ENCODE measurements at places on chromosomes 4 and X. TPM values are rescaled to one million over a fixed set of nuclear protein-coding genes. Genes with fewer than 3 reads are reported as not detected.

DNA sequence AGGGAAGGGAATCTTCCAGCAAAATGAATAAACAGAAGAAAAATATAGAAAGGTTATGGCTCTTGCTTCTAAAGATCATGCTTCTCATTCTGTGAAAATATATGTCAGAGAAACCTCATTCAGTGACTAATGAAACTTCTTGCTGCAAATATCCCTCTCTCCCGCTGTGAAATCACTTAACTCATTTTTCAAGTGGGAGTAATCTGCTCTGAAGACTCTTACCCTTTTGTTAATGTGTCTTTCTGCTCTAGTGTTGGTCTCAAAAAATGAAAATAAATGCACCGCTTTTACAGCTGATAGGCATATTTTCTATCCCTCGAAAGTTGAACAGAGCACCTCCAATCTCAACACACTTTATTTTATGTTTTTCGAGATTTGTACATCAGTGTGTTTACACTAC, 252.3 kb downstream of the NLGN4X start:
- H3K36me3 ChIP-seq = no peaks in the 10 kb centered on the region
- DNase-seq = no peak
- no peak overlapping the region for H3K4me3 ChIP-seq
- no peaks in the 10 kb centered on the region for H3K27me3 ChIP-seq
- H3K27ac ChIP-seq = no peak overlapping the region

- no peak for DNase-seq
- H3K4me3 ChIP-seq = no peak overlapping the region
- H3K27ac ChIP-seq = no peak overlapping the region
Measured at GRCh38 chr4:13541176-13541604, 3.1 kb downstream of the NKX3-2 start.

DNA sequence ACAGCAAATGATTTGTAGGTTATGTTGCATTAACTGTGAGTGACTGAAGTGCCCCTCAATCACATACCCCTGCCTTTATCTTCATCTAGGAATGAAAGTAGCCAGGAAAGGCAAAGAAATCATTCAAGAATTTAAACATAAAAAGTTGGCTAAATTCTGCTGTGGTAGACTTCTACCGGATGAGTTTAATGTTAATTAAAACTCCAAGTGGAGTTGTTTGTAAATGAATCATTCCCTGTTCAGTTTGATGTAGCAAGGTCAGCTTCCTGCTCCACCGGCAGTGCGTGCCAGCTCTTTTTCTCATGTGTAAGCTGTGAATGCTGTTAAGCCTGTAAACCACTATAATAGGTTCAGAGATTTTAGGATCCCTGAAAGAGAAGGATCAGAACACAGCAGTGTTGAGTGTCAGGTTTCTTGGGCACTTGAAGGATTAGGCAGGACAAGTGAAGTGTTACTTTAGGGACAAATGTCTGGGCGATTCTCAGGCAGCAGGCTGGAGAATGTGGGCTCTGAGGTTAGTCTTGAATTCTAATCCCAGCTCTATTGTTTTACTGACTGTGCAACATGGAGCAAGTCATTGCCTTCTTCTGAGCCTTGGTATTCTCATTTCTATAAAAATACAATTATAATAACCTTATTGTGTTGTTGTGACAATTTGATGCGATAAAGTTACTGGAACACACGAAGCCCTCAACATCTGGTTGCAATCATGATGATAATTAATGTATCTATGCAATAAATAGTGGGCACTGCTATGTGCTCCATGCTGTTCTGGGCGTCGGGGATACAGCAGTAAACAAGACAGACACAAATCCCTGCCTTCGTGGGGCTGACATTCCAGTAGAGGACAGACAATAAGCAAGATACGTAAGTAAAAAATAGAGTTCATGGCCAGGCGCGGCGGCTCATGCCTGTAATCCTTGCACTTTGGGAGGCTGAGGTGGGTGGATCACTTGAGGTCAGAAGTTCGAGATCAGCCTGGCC, 112.0 kb downstream of the SHROOM3 start:
- no peak for DNase-seq
- H3K4me3 ChIP-seq = no peak overlapping the region
- H3K4me1 ChIP-seq = no peaks in the 10 kb centered on the region
- H3K27ac ChIP-seq = no peak overlapping the region
- no peaks in the 10 kb centered on the region for H3K27me3 ChIP-seq

The SPANXN3 gene
- total RNA-seq = not detected

DNA sequence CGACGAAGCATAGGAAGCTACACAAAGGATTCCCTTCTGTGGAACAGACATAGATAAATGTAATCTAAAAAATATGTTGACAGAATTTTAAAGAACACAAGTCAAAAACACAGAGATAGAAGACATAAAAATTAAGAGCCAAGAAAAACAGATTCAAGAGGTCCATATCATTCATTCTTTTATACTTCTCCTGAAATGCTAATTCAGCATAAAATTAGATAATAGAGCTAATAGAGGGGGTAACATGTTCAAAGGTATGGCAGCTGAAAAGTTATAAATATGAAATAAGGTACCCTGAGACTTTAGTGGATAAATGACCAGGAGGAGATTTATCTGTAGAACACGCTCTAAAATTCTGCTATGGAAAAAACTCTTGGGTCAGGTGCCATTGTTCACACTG, 37.4 kb upstream of the PRSS48 start:
- no peaks in the 10 kb centered on the region for H3K4me1 ChIP-seq
- H3K27ac ChIP-seq = no peak overlapping the region
- no peak overlapping the region for H3K4me3 ChIP-seq
- DNase-seq = no peak
- no peaks in the 10 kb centered on the region for H3K27me3 ChIP-seq
- no peaks in the 10 kb centered on the region for H3K36me3 ChIP-seq

DNA sequence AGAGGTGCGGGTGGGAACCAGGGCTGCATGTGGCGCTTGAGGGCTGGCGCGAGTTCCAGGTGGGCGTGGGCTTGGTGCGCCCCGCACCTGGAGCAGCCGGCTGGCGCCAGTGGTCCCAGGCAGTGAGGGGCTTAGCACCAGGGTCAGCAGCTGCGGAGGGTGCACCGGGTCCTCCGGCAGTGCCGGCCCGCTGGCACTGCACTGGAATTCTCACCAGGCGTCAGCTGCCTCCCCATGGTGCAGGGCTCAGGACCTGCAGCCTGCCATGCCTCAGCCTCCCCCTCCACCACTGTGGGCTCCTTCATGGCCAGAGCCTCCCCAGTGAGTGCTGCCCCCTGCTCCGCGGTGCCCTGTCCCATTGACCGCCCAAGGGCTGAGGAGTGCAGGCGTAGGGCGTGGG, 174.0 kb downstream of the ADAM29 start:
- DNase-seq = no peak
- H3K4me1 ChIP-seq = no peaks in the 10 kb centered on the region
- H3K4me3 ChIP-seq = no peak overlapping the region
- H3K36me3 ChIP-seq = no peaks in the 10 kb centered on the region
- H3K27me3 ChIP-seq = no peaks in the 10 kb centered on the region
- H3K27ac ChIP-seq = no peak overlapping the region

The AWAT2 gene
- total RNA-seq = not detected

DNA sequence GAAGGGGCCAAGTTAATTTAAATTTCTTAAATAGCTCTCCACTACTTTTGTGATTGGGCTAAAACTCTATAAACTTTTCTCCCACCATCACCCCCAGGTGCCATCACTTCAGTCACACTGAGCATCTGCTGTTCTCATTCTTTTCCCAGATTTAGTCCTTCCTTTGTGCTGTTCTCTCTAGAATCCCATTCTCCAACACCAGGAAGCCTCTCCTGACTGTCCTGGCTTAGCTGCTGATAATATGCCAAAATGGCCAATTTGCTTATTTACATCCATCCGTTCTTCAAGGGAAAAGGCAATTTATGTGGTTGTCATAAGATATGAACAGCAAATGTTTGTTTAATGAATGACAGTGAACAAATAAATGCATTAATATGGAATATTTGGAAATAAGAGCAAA, 44.1 kb downstream of the FGFBP1 start:
- H3K27me3 ChIP-seq = no peaks in the 10 kb centered on the region
- DNase-seq = no peak
- no peaks in the 10 kb centered on the region for H3K4me1 ChIP-seq

DNA sequence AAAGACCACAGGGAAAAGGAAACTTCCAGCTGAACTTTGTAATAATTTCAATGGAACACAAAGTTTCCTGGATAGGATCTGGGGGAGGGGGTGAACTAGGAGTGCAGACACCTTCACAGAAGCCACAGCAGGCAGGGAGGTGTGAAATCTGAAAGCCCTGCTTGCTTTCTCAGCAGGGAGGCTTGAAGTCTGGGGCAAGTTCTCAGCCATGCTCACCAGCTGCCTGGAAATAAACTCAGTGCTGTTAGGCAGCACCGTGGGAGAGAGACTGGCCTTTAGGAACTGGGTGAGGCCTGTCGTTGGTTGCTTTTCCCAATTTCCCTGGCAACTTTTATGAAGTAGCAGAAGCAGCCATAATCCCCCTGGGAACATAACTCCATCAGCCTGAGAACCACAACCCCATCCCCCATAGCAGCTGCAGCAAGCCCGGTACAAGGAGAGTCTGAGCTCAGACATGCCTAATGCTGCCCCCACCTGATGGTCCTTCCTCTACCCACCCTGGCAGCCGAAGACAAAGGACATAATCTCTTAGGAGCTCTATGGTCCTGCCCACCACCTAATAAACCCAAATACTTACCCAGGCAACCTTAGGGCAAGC, 39.2 kb upstream of the NMU start:
- no peak overlapping the region for H3K27ac ChIP-seq
- H3K4me3 ChIP-seq = no peak overlapping the region
- no peak for DNase-seq
- no peaks in the 10 kb centered on the region for H3K27me3 ChIP-seq

The ZAR1 gene
- total RNA-seq = not detected

GRCh38 chrX:12426420-12426819, 288.1 kb downstream of the FRMPD4 start:
- no peaks in the 10 kb centered on the region for H3K4me1 ChIP-seq
- no peak overlapping the region for H3K27ac ChIP-seq
- H3K36me3 ChIP-seq = no peaks in the 10 kb centered on the region
- no peaks in the 10 kb centered on the region for H3K27me3 ChIP-seq
- no peak for DNase-seq
- no peak overlapping the region for H3K4me3 ChIP-seq

The SLC30A9 gene
- total RNA-seq = 26.3 TPM

DNA sequence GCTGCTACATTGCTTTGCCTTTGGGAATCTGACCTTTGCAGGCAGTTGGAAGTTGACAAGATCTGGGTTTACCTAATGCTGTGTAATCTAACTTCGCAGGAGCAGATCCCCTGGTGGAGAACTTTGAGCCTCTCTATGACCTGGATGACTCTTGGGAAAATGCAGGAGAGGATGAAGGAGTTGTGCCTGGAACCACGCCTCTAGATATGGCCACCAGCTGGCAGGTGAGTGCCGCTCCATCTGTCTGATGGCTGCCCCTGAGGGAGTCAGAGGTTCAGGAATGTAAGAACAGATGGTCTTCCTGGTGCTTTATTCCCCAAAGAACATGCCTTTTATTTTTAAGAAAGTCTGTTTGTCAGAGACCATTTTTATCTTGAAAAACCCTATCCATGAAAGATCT, 109.3 kb downstream of the NFKB1 start:
- H3K4me1 ChIP-seq = no peaks in the 10 kb centered on the region
- H3K27ac ChIP-seq = no peak overlapping the region
- no peak for DNase-seq
- H3K4me3 ChIP-seq = no peak overlapping the region
- H3K27me3 ChIP-seq = no peaks in the 10 kb centered on the region
- peaks cover 98% of the 10 kb centered on the region for H3K36me3 ChIP-seq

DNA sequence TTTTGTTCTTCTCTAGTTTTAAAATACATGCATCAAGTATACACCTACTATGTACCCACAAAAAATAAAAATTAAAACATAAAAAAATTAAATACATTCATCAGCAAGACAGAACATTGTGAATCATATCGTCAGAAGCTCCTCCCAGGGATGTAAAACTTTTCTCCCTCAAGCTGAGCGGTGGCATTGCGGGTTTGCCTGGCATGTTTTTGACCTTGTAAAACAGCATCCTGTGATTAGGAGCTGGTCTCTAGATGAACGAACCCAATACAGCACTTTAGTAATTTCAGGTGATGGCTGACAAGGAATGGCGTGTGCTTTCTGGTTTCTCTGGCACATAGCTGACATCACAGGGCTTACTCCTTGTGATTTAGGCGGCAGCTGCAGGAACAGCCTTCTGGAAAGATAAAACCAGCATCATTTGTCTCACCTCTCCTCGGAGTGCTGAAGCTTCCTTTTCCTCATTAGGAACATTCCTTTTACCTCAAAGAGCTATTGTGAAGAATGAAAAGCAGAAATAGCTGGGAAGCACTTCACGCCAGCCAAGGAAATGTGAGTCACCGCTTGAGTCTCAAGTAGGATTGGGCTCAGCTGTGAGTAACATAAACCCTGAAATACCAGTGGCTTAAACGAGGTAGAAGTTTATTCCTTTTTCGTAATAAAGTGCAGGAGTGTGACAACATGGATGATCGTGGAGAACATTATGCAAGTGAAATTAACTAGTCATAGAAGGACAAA, 44.3 kb downstream of the NYX start:
- DNase-seq = peak; percentile 30
- H3K27ac ChIP-seq = peak overlapping the region; percentile 72
- H3K4me1 ChIP-seq = no peaks in the 10 kb centered on the region
- no peaks in the 10 kb centered on the region for H3K36me3 ChIP-seq
- no peaks in the 10 kb centered on the region for H3K27me3 ChIP-seq

The JCHAIN gene
- 0.55 TPM for total RNA-seq

The TBC1D8B gene
- total RNA-seq = 4.8 TPM

DNA sequence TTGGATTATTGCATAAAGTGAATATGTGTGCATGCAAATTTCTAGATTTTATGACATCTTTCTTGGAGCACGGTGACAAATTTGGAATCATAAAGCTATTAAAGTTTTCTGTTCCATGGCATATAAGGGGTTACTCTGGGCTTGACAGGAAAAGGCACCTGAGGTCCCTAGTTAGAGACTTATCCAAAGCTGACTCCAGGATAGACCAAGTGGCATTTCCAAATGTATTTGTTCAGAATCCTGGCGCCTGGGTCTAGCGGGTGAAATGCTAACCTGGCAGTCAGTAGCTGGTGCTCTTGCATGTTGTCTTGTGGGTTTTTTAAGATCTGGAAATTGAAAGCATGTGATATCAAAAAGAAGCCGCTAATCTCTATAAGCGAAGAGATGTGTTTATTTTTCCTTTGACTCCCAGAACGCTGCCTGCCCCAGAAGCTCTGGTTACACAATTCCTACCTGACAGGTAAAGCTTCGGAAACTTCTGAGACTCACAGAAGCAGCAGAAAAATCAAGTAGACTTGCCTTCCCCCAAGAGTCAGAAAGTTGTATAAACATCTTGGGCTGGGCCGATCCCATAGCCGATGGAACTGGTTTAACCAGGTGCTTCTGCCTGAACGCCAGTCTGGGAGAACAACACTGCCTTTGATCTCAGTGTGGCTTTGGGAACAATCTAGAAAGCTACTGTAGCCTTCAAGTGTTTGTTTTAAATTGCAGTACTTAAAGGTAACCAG, 12.9 kb upstream of the ZCCHC4 start:
- no peaks in the 10 kb centered on the region for H3K4me1 ChIP-seq
- no peaks in the 10 kb centered on the region for H3K27me3 ChIP-seq
- DNase-seq = no peak
- no peaks in the 10 kb centered on the region for H3K36me3 ChIP-seq
- no peak overlapping the region for H3K4me3 ChIP-seq

The PLXNB3 gene
- total RNA-seq = 1.1 TPM

Measured in gastrocnemius medialis (tissue), 4 donors.